Mesenteric fat pad (tissue), 1 donor: ENCODE measurements at places on chromosomes 1 and 21.

DNA sequence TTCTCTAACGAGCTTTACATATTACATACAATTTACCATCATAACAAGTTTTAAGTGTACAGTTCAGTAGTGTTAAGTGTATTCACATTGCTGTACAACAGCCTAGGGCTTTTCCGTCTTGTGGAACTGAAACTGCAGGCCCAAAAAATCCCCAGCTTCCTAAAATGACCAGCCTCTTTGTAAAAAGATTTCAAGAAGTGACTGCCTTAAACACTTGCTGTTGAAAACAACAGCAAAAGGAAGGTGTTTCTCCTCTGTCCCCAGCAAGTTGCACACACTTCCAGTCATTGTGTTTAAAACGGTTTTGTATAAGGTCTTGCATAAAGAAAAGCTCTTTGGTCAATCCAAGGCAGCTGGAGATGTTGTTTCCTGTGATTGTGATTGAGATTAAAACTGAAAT lies 16.0 kb upstream of the GBP1 start:
- DNase-seq: no peak

- DNase-seq: no peak
Measured at GRCh38 chr1:110293601-110294104, 45.5 kb upstream of the RBM15 start.

DNA sequence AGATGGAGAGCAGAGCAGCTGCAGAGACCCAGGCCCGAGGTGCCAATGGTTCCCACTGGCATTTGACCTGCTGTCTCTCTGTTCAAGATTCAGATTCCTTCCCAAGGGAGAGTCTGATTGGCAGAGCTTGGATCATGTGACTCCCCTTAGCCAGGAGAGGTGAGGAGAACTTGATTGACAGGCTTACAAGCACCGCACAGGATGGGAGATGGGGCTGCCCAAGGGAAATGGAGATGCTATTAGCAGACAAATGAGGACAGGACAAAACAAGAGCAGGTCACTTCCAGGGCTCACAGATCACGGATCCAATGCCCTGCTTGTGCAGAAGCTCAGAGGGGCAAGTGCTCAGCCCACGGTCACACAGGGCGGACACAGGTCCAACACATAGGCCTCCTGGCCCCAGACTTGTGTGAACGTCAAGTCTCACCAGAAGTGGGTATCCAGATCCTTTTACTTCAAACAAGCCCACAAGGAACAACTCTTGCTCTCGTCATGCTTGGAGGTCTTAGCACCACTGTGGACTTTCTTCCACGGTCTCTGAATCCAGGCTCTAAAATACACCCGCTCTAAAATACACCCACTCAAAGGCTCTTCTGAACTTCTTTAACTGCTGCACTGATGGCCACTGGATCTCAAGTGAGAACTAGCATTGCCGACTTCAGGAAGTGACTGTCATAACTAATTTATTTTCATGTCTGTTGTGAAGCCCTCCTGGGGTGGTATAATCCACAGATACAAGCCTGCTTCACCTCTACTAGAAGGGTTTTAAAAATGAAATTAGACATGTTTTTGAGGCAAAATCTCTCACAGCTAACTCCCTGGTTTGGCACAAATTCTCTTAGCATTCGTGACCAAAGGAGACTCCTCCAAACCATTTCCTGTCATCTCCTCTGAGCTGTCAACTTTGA lies 274.9 kb downstream of the RRAGC start:
- peak; percentile 68 for DNase-seq

GRCh38 chr1:94708299-94708685 lies 111.9 kb upstream of the SLC44A3 start:
- DNase-seq: no peak

DNA sequence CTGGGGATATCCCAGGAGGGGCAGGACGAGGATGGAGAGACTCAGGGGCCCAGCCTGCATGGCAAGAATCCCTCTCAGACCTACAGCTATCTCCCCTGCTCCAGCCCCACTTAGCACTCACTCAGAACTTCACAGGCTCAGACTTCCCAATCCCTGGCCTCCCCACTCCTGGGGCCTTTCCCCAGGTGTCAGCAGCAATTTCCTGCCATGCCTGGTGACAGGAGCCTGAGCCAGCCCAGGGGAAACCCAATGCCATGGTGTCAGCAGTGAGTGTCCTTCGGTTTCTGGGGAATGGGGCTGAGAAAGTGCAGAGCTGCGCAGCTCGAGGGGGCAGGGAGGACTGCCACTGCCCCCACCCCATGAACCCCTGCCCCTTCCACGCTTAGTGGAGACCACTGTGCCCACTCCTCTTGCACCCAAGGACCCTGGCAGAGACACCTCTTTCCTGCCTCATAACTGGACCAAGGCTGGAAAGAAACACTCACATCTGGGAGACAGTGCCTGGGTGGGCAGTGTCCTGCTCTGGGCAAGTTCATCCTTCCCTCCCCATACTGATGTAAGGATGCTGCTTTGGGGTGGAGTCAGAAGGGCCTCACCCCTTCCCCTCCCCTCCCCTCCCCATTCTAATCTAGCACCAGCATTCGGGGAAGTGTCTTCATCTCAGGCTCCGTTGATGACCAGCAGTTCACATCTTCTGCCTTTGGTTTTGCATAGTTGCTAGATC lies 17.1 kb upstream of the UBL4B start:
- no peak for DNase-seq

GRCh38 chr1:47755101-47755990 lies 241.8 kb downstream of the TRABD2B start:
- no peak for DNase-seq

DNA sequence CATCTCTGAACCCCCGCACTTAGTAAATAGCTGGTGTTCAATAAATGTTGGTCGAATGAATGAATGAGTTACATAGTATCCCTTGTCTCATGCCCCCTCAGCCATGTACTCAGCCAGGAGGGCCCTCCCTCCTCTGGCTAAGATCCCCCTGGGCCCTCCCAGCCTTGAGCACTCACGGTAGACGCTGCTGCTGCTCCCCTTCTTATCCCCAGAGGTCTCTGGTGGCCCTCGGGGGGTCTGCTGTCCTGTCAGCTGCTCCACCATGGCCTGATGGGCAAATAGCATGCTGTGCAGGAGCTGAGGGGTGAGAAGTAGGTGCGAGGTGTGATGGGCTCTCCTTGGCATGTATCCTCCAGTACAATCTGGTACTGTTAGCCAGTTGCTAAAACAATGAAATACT lies 1.9 kb downstream of the ETV3L start:
- no peak for DNase-seq

DNA sequence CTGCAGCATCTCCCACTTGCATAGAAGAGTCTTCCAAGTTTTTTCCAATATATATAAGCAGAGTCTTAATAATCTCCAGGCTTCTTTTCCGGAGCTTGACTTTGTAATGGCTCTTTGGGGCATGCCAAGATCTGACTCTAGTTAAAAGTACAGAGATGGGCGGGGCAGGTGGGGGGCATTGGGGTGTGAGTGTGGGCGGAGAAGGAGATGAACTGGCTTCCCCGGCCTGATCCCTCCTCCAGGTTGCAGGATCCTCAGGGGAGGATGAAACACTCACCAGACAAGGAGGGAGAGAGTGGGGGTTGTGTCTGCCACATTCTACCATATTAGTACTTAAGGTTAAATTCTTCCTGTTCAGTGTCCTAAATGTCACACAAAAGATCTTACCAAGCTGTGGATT lies 23.0 kb downstream of the S100A10 start:
- no peak for DNase-seq

DNA sequence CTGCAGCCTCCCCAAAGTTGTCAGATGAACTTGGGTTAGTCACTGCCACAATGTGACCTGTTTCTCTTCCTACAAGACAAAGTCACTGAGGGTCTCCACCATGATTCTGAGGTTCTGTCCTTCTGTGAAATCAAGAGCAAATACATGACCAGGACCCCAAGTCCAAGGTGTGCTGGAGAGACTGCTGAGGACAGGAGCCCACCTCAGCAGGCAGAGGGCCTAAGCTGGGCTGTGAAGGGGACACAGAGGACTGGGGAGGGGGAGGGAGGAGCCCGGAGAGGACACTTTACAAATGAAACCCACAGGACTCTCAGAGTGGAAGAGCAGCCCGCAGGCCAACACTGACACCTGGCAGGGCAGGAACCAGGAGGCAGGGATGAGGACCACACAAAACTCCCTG lies 3.3 kb downstream of the PGLYRP3 start:
- no peak for DNase-seq
